ENCODE measurements at places on chromosomes 6 and 20.

GRCh38 chr6:55058682-55059081, 115.6 kb upstream of the HCRTR2 start:
- no peak for DNase-seq

GRCh38 chr6:127263481-127263880, 3.2 kb upstream of the RNF146 start:
- no peak for DNase-seq

GRCh38 chr6:82442061-82442719, 78.6 kb downstream of the TPBG start:
- no peak for DNase-seq

DNA sequence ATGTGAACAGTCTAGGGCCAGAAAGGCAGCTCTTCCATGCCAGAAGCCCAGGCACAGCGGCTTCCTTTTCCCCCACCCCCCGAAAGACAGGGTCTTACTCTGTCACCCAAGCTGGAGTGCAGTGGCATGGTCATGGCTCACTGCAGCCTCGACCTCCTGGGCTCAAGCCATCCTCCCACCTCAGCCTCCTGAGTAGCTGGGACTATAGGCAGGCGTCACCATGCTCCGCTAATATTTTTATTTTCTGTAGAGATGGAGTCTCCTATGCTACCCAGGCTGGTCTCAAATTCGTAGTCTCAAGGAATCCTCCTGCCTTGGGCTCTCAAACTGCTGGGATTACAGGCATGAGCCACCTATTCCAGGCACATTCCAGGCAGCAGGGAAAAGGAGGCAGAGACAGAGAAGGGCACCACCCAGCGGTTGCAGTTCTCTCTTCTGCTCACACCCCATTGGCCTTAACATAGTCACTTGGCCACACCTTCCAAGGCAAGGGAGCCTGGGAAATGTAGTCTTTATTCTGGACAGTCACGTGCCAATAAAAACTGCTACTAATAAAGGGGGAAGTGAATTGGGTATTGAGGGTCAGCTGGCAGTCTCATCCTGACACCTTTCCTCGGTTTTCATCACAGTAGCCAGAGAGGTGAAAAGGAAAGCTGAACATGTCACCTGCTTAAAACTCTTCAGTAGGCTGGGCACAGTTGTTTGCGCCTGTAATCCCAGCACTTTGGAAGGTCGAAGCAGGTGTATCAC, 205.9 kb downstream of the ZMYND8 start:
- DNase-seq: peak; percentile 89

- no peak for DNase-seq
These were observed 216.8 kb downstream of the HACE1 start for GRCh38 chr6:104642871-104643270.

- DNase-seq: no peak
These were observed 179.1 kb downstream of the SOD2 start for GRCh38 chr6:159513914-159514313.
